Activated CD4-positive, CD25-positive, alpha-beta regulatory T cell treated with anti-CD3 and anti-CD28 coated beads, Interleukin-2, amount 50 U/mL, for 24 hours (primary cell): ENCODE measurements at places on chromosomes 1 and 21.

- ATAC-seq: no peak
Measured at GRCh38 chr21:36692114-36692834, 6.6 kb upstream of the SIM2 start.

GRCh38 chr1:204725821-204726448 lies 40.4 kb upstream of the LRRN2 start:
- ATAC-seq: no peak

DNA sequence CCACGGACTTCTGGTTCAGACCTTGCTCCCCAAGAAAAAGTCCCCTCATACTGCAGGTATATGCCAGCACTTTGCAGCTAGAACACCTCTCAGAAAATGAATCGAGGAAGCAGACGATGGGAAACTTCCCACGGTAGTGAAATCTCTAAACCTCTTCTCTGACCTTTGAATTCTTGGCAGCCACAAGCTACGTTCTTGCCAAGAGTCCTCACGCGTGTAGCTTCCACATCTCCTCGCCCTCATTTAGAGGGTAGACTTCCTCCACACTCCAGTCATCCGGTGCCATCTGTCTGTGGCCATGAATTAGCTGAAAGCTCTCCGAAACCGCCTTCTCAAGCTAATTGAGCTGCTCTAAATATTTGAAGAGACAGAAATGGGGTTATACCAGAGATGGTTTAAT lies 127.8 kb downstream of the RGS7 start:
- ATAC-seq: no peak

- ATAC-seq: no peak
Measured at GRCh38 chr1:70140894-70141293, 64.5 kb downstream of the LRRC40 start.

GRCh38 chr1:186212568-186213224 lies 162.4 kb downstream of the TPR start:
- ATAC-seq: no peak

GRCh38 chr1:220454155-220454777 lies 73.7 kb upstream of the MARK1 start:
- no peak for ATAC-seq

DNA sequence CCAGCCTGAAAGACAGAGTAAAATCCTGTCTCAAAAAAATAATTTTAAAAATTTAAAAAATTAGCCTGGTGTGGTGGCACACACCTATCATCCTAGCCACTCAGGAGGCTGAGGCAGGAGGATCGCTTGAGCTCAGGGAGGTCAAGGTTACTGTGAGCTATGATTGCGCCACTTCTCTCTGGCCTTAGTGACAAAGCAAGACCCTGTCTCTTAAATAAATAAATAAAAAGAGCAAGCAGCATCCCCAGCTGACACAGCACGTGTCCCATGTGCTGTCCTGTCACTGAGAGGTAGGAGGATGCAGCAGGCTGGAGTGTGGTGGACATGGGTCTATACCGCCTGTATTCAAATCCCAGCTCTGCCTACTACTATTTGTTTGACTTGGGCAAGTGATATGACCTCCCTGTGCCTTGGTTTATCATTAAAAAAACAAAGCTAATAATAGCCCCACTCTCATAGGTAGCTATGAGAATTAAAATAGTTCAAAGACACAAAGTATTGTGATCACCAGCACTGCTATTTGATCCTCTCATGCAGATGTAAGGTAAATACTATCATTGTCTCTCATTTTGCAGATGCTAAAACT lies 22.2 kb upstream of the ECE1 start:
- no peak for ATAC-seq

DNA sequence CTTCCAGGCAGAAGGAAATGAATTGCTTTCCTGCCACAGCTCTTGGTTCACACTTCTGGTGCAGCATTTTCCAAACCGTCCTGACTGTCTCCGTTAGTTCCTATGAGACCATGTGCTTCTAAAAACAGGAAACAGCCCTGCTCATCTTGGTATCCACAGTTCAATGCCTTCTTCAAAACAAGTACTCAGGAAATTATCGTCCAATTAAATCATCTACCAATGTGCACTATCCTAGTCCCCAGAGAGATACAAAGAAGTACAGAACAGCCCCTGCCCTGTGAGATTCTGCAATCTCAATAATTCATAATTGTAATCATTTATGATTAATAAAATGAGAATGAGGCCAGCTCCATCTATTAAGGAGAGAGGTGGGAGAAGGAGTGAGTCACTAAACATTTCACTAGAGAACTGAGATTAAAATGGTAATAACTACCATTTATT lies 11.2 kb downstream of the CLEC20A start:
- ATAC-seq: no peak

GRCh38 chr1:7526196-7526866 lies 244.8 kb upstream of the VAMP3 start:
- ATAC-seq: no peak

DNA sequence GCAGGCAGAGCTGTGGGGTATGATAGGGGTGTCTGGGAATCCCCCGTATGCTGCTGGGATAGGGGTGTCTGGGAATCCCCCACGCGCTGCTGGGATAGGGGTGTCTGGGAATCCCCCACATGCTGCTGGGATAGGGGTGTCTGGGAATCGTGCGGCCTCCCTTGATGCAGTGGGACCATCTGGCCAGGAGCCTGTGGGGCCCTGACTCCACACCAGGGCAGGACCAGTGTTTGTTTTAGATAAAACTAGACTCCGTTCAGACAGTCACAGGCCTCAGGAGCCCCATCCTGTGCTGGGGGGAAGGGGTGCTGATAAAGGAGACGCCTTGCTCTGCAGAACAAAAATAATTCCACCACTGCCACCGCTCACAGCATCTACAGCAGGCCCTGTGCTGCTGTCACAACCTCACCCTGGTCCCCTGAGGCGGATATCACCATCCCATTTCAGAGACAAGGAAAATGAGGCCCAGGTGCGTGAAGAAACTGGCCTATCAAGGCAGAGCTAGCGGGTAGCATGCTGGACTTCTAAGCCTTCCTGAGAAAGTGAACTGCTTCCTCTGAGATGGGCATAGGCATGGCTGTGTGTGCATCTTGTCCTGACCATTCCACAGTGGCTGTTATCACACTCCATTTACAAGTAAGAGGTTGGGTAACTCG lies 24.0 kb downstream of the ECE1 start:
- ATAC-seq: no peak

DNA sequence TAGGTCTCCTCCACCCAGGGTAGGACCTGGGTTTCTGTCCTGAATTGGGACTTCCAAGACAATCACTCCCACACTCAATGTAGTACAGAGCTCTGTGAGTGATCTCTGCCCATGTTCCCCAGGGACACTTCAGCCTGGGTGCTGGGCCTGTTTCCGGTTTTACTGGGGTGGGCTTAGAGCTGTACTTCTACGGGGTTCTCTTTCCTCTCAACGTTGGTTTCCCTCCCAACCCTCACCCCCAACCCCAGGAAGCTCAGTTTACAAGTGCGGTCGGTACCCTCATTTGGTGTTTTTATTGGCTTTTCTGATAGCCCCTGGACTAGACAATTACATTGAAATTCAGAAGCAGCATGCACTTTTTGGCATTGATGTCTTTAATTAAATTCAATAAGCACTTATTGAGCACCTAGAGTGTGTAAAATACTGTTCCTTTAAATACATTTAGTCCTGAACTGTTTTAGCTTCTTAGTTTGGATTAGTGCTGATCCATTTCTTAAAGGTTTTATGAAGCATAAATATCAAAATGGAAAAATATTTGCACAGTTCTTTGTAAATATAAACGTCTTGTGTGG lies 542 bp upstream of the XPR1 start:
- no peak for ATAC-seq

DNA sequence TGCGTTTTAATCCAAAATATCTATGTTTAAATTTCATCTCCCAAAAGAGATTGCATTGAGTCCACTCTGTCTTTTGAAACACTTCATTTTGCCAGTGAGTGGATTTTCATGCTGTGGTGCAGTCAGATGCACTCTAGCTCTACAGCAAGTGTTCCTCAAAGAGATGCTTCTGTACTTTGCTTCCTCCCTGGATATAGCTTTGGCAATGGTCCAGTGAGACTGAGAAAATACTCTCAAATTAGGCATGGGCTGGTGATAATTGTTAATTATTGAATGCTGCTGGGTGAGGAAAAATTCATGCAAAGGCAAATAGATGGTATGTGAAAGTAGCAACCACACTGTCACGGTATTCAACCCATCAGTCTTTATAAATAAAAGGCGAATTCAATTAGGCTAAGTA lies 396.9 kb downstream of the ADGRL2 start:
- no peak for ATAC-seq

DNA sequence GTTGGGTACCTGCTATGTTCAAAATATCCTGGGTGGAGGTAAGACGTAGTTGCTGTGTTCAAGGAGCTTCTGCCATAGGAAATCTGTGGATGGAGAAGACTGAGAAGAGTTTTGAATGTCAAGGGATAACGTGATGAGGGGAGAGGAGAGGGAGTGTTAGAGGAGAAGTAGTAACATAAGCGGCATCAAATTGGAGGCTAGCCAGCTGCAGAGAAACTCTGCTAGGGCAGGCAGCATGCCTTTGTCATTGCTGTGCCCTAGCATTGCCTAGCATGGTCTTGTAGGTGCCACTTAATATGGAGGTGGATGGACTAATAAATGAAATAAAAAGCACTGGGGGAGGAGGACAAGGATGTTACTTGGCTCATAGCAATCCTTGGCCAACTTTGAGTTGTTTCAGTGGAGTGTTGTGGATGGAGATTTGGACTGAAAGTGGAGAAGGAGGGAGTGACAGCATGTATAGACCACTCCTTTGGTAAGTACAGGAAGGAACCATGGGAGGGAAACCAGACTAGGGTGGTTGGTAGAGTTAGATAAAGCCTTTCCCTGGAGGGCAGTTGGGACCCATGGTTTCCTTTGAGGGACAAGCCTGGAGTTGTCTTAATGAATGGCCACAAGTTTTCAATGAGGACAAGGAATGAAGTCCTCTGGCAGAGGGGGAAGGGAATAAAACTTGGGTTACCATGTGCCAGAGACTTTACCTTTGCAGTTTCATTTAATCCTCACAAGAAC lies 6.3 kb downstream of the VANGL1 start:
- no peak for ATAC-seq

GRCh38 chr1:159091180-159091560 lies 14.6 kb upstream of the AIM2 start:
- no peak for ATAC-seq
